ENCODE measurements at places on chromosomes 12 and 14.

DNA sequence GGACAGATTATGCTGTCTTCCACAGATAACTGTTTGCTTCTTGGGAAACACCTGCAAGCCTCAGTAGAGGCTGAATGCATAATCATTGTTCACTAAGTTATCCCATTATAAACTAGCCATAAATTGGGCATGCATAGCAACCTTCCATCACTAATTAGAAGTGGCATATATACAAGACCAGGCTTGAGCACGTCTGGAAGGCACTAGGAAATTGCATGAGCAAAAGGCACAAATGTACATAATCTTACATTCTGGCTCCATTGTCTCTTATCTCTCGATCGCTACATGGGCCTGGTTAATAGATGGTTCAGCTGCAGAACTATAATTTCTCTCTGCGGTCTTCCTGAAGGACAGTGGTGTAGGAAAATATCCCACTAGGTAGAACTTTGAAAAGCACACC, 679.2 kb downstream of the RPL10L start:
- H3K4me1 ChIP-seq, result no peaks in the 10 kb centered on the region
- DNase-seq, result no peak
- H3K4me3 ChIP-seq, result no peak overlapping the region
- H3K27ac ChIP-seq, result no peak overlapping the region

DNA sequence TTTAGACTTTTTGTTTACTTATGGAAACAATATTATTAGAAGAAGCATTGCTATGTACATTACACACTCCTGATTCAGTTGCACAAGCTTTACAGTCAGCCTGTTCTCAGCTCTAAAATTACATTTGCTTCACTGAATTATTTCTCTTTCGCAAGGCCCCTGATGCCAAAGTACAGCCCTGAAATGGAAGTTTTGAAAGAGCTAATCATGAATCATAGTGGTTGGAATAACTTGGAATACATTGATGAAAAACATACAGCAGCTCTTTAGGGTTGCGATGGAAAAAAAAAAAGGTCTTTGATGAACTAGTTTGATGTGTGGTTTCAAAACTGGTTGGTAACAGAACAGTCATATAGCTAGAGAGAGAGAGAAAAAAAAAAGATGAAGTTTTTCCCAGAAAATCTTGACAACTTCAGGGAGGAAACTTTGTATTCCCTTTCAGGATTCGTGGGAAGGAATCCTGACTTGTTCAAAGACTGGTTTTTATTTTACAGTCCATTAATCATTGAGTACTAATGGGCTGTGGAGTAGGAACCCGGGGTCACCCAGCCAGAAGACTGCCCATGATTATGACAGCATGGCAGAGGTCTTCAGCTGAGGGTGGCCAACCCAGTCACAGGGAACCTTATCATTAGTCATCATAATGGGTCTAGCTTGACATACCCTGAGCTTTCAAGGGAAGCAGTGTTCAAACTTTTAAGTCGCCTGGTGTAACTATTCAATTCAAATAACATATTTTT, 460.1 kb downstream of the NAV3 start:
- H3K27ac ChIP-seq, result no peak overlapping the region
- H3K4me3 ChIP-seq, result no peak overlapping the region
- no peaks in the 10 kb centered on the region for H3K4me1 ChIP-seq
- H3K27me3 ChIP-seq, result no peaks in the 10 kb centered on the region

DNA sequence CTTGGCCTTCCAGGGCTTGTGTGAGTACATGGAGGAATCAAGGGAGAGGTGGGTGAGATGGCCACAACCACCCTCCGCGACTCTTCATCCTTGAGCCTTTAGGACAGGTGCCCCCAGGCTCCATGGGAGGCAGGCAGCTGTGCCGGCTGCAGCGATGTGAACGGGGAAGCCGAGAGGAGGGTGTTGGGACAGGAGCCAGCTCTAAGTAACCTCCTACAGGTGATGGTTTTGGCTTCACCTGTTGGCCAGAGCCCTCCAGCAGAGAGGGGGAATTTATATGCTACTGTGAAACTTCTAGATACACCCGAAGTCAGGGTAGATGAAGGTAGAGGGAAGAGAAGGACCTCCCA, 132.2 kb upstream of the HIF1A start:
- no peak for DNase-seq
- no peaks in the 10 kb centered on the region for H3K27me3 ChIP-seq
- no peak overlapping the region for H3K4me3 ChIP-seq
- H3K27ac ChIP-seq, result peak overlapping the region; percentile 66

- no peaks in the 10 kb centered on the region for H3K27me3 ChIP-seq
- H3K36me3 ChIP-seq, result no peaks in the 10 kb centered on the region
- no peak for DNase-seq
Observed at GRCh38 chr14:83255015-83255726, 1721.5 kb upstream of the SEL1L start.

DNA sequence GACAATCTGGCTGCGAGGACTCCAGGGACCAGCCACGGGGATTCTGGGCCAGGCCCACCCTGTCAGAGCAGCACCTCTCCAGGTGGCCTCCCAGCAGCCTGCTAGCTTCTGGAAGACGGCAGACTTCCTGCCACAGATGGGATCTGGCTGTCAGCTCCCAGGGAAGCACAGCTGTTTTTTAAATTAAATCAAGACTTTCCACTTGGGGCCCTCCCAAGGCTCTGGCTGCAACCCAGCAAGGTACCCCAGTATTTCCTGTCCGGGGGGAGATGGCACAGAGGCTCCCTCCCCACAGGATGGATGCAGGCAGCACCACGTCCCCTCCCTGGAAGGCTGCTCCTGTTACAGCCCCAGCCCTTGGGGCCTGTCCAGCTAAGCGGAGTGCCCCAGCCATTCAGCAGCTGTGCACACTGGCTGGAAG, 56.9 kb downstream of the ACTN1 start:
- H3K4me3 ChIP-seq, result no peak overlapping the region
- H3K27ac ChIP-seq, result no peak overlapping the region
- no peak for DNase-seq
- H3K36me3 ChIP-seq, result peaks cover 50% of the 10 kb centered on the region
- H3K4me1 ChIP-seq, result no peaks in the 10 kb centered on the region
- no peaks in the 10 kb centered on the region for H3K27me3 ChIP-seq

DNA sequence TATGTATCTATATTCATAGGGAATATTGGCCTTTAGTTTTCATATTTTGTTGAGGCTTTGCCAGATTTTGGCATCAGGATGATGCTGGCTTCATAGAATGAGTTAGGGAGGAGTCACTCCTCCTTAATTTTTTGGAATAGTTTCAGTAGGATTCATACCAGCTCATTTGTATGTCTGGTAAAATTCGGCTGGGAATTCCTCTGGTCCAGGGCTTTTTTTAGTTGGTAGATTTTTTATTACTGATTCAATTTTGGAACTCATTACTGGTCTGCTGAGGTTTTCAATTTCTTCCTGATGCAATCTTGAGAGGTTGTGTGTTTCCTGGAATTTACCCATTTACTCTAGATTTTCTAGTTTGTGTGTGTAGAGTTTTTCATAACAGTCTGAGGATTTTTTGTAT, 175.2 kb downstream of the EPS8 start:
- H3K4me3 ChIP-seq, result no peak overlapping the region
- peaks cover under 1% of the 10 kb centered on the region for H3K36me3 ChIP-seq
- DNase-seq, result no peak
- H3K4me1 ChIP-seq, result no peaks in the 10 kb centered on the region
- H3K27ac ChIP-seq, result no peak overlapping the region
- no peaks in the 10 kb centered on the region for H3K27me3 ChIP-seq

DNA sequence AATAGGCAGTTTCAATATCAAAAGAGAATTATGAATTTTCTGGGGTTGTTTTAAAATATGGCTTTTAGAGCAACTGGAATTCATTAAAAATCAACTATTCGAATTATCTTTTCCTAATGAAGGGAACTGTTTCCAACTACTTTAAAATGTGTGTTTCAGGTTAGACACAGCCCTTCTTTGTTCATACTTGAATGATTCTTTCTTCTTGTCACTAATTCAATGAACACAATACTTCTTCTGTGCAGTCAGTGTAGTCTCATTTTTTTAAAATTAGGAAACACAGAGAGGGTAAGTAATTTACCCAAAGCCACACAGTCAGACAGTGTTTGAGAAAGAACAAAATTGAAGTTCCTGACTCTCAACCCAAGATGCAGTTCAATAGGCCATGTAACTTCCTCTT, 414.0 kb downstream of the CCDC91 start:
- no peaks in the 10 kb centered on the region for H3K27me3 ChIP-seq
- no peak overlapping the region for H3K4me3 ChIP-seq
- no peak for DNase-seq
- H3K27ac ChIP-seq, result no peak overlapping the region
- H3K4me1 ChIP-seq, result no peaks in the 10 kb centered on the region

GRCh38 chr14:58972233-58973017, 216.0 kb upstream of the DAAM1 start:
- H3K27ac ChIP-seq, result no peak overlapping the region
- DNase-seq, result no peak
- H3K36me3 ChIP-seq, result no peaks in the 10 kb centered on the region
- H3K4me3 ChIP-seq, result no peak overlapping the region
- no peaks in the 10 kb centered on the region for H3K4me1 ChIP-seq
- no peaks in the 10 kb centered on the region for H3K27me3 ChIP-seq

DNA sequence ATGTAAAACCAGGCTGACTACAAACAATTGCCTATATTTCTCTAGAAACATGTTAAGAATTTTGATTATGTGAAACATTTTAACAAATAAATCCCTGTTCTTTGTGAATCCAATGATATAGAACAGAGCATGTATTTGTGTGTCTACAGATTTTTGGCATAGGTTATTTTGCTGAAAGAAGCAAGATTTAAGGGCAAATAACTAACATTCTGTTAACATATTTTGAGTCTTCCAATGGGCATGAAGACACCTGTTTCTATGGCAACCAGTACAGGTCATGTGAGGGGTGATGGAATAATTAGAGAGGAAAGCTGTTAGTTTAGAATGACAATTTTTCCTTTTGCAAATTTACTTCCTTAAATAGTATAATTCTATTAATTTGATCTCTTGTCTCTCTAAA, 8.8 kb downstream of the ART4 start:
- no peaks in the 10 kb centered on the region for H3K4me1 ChIP-seq
- peaks cover 2% of the 10 kb centered on the region for H3K27me3 ChIP-seq
- H3K4me3 ChIP-seq, result no peak overlapping the region
- no peaks in the 10 kb centered on the region for H3K36me3 ChIP-seq

Data from suprapubic skin (tissue), 4 donors.